Amygdala (tissue), 56 donors: ENCODE measurements at places on chromosomes 11 and 22.

DNA sequence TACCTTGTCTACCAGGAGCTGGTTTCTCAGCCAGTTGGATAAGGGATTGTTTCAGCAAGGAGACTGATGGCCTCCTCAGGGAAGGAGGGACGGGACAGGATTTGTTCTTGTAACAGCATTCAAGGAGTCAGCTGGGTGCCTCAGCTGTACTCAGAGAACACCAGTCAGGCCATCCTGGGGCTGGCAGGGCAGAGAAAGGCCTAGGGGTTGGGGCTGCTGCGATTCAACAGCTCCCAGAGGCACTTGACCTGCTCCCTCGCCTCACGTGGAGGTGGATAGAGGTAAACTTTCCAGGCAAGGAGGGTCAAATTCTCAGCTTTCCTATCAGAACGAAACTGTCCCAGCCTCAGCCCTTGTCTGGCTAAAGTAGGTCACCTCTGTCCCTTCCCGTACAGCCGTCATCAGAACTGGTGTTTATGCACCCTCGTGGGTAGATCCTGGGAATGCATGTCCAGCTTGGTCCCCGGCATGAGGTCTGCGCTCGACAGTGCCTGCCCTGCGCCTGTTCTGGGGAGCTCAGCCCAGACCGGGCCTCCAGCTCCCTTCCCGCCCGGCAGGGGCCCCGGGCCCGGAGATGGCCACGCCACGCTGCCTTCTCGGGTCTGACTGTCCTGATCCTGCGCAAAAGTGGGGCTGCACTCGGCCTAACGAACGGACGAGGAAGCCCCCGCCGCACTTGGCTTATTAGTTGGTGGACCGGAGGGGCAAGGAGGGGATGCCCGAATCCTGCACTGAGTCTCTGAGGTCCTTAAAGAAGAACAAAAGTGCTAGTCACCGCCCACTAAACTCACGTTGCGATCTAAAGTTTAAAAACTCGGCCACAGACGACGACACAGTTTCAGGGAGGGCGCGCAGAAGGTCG, 762 bp upstream of the CCDC134 start:
- DNase-seq: no peak

DNA sequence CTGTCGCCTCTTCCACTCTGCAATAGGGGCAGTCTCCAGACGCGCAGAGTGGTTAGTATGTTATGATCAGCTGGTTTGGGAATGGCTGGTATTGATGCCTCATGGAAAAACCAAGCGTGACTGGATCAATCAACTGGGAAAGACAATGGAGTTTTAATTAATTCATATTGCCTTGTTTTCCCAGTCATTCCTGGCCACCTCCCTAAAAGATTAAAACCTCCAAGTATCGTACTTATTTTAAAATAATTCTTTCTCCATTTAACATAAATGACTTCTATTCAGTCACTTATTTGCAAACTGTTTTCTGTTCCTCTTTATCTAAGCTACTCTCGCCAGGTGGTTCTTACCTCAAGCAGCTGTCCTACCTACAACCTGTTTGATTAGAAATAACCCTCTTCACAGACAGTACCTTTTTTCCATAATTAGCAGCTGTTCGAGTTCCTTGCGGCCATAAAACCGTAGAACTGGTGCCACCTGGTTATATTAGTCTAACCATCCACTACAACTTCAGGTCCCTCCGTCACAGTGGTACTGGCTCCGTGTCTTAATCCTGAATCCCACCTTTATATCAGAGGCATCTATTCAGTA, 898 bp downstream of the ZNF215 start:
- no peak for DNase-seq

DNA sequence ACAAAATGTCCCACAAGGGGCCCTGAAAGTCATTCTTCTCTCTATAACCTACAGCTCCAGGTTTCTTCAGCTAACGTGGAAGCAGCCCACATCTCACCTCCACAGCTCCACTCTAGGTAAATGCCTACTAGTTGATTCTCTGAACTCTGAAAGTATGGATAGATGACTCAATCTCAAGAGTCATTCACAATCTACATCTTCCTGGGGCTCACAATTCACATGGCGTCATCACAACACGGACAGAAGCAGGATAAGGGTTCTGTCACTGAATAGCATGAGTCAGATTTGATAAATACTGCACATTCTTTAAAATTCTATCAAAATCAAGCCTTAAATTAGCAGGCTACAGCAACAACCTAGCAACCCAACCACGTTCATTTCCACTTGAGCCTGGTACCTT, 96.3 kb downstream of the PLEKHA7 start:
- no peak for DNase-seq

- no peak for DNase-seq
Observed at GRCh38 chr22:27810609-27811151, 9.1 kb upstream of the MN1 start.

DNA sequence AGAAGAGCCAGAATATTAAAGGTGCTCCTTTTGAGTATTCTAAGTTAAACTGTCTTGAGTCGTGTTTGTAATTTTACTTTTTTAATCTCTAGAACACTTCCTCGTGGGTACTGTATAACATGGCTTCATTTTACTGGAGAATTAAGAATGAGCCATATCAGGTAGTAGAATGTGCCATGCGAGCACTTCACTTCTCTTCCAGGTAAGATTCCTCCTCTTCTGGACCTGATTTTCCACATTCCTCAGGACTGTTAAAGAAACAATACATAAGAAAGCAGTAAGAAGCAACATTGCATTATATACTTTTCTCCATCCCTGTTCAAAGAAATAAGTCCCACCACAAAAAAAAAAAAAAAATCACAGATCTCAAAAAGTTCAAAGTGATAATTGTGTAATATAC, 37.9 kb downstream of the TTC17 start:
- DNase-seq: no peak

DNA sequence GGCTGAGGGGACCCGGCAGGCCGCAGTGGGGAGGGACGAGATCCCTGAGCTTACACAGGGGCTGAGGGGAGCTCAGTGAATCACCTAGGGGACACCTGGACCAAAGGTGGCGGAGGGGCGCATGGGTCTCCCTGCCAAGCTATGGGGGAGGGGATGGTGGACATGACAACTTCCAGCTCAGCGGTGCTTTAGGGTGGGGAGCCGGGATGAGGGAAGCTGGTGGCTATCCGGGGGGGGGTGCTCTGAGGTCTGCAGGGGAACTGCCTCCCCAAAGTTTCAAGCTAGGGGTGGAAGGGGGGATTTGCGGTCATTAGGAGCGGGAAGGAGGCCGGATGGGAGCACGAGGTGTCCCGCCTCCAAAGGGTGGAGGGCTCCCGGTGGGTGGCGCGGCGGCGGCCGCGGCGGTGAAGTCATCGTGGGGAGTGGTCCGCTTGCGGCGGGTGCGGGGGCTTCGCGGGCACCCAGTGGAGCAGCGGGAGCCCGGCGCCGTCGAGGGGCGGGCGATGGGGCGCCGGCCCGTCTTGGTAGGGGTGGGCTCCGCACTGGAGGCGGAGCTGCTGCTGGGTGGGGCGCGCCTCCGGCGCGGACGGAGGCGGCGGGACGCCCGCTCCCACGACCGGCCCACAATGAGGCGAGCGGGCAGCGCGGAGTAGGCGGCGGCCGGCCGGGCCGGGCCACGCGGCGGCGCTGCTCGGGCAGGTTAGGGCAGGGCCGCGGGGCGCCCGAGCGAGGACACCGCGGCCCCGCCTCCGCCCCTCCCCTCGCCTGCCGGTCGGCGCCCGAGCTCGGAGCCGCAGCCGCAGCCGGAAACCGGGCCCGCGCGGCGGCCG, at the start of gene MICALL1:
Gene MICALL1 (plus strand): TSS at position 764 of the 830 bp plus-strand sequence. CDS start 126 bp downstream, outside the sequence.
- no peak for DNase-seq

- DNase-seq: no peak
Observed at GRCh38 chr11:82639251-82639650, 94.4 kb downstream of the FAM181B start.

DNA sequence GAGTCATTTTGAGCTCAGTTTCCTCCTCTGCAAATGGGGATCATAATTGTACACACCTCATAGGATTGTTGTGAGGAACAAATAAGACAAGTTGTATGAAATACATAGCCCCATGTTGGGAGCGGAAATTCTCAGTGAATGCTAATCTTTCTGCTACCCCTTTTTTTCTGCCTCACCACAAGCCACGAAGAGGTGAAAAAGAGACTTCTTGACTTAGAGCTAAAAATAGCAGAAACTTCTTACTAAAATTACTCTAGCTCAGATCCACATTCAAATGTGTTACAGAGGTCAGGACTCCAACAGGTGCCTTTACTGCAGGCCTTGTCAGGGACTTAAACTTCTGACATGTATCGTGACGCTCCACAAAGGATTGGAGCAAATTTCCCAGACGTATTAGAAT, 128.5 kb downstream of the MIAT start:
- DNase-seq: no peak

DNA sequence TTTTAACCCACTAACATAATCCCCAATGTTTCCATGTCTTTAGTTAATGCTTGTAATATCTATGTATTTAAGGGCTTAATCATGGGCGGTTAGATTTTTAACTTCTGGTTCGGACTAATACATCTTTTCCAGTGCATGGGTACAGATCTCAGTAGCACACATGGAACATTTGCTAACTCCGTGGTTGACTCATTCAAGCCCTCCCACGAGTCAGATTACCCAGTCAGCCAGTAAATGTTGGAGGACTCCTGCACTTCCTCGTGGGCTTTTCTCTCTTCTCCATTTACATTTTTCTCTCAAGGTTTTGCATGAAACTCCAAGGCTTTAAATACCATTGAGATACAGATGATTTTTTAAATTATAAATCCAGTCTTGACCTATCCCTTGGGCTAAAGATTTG, 313.9 kb downstream of the ST3GAL4 start:
- no peak for DNase-seq

GRCh38 chr22:17742527-17742902, 31.8 kb downstream of the BID start:
- no peak for DNase-seq

GRCh38 chr22:48581796-48582469, 1245.7 kb downstream of the BRD1 start:
- DNase-seq: no peak

DNA sequence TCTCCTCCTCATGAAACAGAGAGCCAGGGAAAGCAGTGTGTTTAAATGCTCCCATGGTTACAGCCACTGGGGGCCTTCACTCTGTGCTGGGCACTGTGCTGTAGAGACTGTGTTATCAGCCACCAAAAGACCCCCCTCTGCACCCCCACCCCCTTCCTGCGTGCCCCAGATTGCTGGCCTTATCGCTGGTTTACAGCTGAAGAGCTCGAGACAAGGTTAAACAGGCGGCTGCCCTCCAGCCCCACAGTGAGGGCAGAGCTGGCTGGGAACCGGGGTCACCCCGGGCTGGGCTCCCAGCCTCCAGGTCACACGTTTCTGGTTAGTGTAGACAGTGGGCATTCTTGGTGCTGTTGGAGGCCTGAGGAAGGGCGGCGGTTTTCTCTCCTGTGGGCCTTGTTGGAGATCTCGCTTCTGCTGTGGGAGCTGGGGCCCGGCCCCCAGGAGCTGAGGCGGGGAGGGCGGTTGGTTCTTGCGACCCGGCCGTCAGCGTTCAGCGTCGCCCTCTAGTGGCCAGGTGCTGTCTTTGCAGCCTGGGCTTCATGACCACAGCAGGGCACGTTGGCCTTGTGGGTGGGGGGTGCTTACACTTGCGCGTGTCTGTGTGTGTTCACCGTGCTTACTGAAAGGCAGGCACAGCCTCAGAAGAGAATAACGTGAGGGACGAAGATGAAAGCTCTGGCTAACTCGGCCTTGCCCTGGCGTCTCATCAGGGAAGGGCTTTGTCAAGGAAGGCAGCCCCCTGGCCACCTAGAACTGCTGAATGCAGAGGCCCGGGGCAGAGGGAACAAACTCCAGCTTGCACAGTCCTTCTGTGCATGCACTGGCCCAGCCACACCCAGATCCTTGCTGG, 40.8 kb downstream of the TBC1D22A start:
- DNase-seq: no peak

DNA sequence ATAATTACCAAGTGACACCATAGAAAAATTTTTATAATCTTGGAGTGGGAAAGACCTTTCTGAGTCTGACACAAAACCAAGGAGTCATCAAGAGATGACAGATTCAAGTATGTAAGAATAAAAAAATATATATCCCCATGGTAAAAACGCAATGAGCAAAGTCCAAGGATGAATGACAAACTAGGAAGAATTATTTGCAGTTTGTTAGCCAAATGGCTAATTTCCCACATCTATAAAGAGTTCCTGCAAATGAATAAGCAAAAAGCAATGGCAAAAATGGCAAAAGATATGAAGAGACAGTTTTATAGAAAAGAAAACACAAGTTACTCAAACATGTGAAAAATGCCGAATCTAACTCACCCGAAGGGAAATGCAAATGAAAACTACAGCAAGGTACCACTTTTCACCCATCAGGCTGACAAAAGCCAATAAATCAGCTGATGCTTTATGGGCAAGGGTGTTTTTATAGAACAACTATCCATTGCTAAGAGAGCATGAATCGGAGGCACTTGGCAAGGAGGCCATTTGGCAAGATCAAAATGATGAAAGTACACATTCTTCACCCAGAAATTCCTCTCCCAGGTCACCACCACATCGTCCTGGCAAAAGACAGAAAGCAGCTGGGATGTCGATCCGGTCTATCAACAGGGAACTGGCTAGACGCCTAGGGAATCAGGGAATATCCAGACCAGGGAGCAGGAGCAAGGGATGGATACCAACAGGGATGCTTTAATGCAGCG, 21.1 kb upstream of the KLHL35 start:
- DNase-seq: no peak

DNA sequence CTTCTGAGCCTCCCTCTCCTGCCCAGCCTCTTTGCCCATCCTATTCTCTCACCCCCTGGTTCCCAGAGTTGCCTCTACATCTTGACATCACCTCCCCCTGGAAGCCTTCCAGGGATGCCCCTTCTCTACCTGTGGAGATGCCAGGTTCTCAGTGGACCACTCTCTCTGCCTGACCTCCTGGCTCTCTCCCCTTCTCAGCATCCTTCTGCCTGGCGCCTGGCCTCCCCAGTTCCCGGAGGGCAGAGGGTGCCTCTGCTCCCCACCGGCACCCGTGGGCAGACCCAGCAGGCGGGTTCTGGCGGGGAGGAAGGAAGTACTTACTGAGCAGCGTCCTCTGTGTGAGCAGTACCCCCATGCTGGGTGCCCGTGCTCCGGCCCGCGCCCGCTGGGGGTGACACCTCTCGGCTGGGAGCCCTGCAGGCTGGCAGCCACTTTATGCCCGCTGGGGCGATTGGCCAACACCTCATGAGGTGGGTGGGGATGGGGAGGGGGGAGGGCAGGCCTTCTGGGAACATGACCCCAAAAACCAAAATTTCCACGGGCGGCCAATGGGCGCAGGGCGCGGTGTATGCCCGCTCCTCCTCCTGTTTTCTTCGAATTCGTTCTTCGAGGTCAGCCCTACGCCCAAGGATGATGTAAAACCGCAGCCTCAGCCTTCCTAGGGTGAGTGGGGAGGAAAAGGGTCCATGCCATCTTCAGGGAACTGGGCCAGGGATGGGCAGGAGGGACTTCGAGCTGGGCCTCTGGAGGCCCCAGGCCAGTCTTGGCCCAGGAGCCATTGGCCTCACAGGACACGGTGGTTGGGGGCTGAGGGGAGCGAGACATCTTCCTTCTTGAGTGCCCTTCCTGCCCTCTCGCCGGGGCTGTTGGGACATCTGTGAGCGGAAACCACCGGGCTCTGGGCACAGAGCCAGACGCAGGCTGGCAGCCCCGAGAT, at the start of gene OSM:
Gene OSM (minus strand): TSS at position 407 of the 937 bp plus-strand sequence. CDS start 52 bp downstream, at position 355.
- no peak for DNase-seq
